LHCN-M2 (cell line): ENCODE measurements at places on chromosomes 12 and 14. TPM values are rescaled to one million over a fixed set of nuclear protein-coding genes. Genes with fewer than 3 reads are reported as not detected.

MYF5 gene
- 628 and 957 TPM in 2 replicates for total RNA-seq

- DNase-seq: no peak
These were observed 91.3 kb downstream of the PHETA1 start for GRCh38 chr12:111277570-111277969.

SLC39A5 gene
- total RNA-seq: not detected in 2 replicates

DNA sequence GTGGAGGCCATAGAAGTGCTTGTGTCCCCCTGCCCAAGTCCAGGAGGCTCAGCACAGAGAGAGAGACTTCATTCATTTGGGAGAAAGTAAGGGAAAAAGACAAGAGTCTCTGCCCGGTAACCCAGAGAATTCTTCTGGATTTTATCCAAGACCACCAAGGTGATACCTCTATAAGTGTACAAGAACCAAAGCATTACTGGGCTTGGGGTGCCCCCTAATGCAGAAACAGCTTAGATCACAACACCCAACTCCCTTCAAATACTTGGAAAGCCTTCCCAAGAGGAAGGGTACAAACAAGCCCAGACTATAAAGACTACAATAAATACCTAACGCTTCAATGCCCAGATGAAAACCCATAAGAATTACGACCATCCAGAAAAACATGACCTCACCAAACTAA, 119.7 kb upstream of the PDE3A start:
- DNase-seq: no peak

DNA sequence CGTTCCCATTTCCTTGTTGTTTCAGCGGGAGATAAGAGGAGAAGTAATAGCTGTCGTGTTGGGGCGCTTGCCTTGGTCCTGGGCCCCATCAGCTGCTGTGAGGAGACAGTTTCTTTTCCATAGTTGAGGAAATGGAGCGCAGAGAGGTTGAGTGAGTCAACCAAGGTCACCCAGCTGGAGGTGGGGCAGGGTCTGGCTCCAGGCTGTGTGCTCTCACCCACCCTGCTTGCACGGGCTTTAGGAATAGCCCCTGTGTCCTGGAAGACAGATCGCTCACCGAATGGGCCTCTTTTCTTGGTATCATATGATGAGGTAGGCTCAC, 165.7 kb upstream of the RTL1 start:
- DNase-seq: no peak

PTGDR gene
- not detected in 2 replicates for total RNA-seq

GRCh38 chr12:104536841-104537240, 80.1 kb downstream of the CHST11 start:
- DNase-seq: no peak

RNASE2 gene
- total RNA-seq: not detected in 2 replicates

DNA sequence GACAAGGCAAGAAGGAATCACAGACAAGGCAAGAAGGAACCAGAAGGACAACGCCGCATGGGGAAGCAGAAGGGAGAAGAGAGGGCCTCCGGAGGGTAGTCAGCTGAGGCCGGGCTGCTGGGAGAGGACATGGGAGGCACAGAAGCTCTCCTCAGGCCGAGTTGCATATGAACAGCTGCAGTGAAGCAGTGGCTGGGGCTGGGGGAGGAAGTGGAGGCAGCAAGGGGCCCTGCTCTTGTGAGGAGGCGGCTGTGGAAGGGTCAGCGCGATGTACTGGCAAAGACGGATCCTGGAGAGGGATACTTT, 22.0 kb upstream of the TMEM106C start:
- DNase-seq: no peak

DNA sequence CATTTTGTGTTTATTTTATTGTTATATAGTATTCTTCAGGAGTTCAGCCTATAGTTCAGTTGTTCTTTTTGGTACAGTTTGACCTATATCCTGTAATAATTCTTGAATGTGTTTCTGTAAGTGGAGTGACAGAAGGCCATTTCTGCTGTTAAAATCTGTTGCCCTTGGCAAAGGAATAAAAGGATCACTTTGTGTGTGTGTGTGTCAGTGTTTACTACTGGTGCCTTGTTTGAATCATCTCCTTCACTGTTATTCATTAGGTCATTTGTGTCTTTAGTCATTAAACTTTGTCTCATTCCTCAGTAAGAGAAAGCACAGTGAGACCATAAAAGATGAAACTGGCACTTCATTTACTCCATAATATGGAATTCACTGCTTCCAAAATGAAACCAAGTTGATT, 130.7 kb downstream of the TMTC2 start:
- no peak for DNase-seq

ADAMTS20 gene
- total RNA-seq: 0.17 and 0.32 TPM in 2 replicates

DNA sequence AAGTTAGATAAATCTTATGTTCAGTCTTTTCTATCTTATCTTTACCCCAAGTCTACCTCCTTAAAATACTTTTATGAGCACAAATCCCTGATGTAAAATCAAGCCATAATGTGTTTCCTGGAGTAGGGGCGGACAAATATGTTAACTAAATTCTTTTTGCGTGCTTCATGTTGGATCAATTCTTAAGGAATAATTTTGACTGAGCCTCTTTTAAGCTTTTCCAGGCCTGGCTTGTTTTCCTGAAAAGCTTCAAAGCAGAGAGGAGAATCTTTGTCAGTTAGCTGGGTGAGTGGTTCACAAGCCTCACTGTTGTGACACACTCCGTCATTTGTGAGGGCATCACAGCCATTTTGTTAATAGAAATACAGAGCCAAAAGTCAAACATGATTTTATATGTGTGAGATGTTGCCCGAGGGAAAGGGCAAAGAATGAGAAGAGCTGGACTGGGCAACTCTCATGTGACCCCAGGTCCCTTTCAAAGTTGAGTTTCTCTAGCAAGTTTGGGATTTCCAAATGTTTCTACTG, 468.9 kb downstream of the RGS6 start:
- no peak for DNase-seq

GRCh38 chr12:98744680-98745079, 99.6 kb downstream of the APAF1 start:
- no peak for DNase-seq

DNA sequence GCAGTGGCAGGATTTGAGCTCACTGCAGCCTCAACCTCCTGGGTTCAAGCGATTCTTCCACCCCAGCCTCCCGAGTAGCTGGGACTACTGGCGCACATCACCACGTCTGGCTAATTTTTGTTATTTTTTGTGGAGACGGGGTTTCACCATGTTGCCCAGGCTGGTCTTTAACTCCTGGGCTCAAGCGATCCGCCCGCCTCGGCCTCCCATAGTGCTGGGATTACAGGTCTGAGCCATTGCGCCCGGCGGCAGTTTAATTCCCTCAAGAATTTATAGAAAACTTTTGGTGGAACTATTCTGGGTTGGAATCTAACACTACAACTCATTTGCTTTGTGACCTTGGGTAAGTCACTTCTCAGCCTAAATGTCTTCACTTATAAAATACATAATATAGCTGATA, 1.8 kb upstream of the SP1 start:
- DNase-seq: no peak

- no peak for DNase-seq
These were observed 1.8 kb downstream of the OAS1 start for GRCh38 chr12:112908548-112908947.

APPL2 gene
- total RNA-seq: 36.9 and 41.6 TPM in 2 replicates

MMP17 gene
- 33.1 and 41.7 TPM in 2 replicates for total RNA-seq

LBHD2 gene
- total RNA-seq: not detected in 2 replicates

GRCh38 chr14:92446771-92447170, 66.8 kb upstream of the RIN3 start:
- DNase-seq: no peak

MARCHF9 gene
- 4.4 and 6.3 TPM in 2 replicates for total RNA-seq

DNA sequence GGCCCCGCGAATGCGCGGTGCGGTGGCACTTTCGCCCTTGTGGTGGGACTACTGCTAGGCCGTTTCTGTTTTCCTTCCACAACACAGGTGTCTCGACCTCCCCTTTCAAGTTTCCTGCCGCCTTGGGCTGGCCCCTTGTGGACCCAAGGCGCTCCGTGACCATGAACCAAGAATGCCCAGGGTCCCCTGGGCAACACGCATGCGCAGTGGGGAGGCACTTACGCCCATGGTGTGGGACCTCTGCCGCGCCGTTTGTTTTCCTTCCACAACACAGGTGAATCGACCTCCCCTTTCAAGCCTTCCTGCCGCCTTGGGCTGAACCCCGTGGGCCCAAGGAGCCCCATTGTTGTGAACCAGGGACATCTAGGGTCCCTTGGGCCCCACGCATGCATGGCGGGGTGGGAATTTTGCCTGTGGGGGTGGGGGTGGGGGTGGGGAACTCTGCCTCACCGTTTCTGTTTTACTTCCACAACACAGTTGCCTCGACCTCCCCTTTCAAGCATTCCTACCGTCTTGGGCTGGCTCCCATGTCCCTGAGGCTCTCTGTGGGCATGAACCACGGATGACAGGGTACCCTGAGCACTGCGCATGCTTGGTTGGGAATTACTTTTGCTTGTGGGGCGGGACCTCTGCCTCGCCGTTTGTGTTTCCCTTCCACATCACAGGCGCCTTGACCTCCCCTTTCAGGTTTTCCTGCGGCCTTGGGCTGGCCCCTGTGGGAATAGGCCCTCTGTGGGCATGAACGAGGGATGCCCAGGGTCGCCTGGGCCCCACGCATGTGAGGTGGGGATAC, 355.1 kb downstream of the ALG10 start:
- DNase-seq: no peak

KLRC1 gene
- not detected in 2 replicates for total RNA-seq

- DNase-seq: peak; percentile 52
These were observed 797 bp downstream of the UNG start for GRCh38 chr12:109098183-109098604.

CFAP251 gene
- 2.1 and 2.2 TPM in 2 replicates for total RNA-seq

DNA sequence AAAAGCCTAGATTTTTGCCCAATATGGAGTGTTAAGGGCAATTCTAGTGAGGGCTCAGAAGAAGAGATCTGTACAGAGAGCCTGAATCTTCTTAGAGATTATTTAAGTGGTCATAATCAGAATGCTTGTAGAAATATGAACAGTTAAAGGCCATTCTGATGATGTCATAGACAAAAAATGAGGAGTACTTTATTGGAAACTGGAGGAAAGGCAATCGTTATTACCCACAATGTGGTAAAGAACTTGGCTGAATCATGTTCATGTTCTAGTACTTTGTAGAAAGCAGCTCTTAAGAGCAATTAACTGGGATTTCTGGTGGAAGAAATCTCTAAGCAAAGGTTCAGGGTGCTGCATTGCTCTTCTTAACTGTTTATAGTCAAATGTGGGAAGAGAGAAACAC, 36.4 kb upstream of the SYT10 start:
- peak; percentile 85 for DNase-seq

DNA sequence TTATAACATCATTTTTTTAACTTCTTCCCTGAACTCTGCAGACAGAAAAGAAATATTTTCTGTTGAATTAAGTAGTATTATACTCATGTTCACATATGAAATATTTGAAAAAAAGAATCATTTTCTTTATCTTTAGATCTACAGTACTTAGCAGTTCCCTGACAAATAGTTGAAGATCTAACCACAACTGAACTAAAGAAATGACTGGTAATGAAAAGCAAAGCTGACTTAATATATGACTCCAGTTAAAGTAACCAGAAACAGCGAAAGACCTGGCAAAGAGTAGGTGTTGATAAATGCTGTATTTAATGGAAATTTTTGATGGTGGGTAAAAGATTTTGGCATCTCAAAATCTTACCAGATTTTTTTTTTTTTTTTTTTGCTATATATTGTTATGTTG, 207.1 kb upstream of the SLC16A7 start:
- no peak for DNase-seq

DNA sequence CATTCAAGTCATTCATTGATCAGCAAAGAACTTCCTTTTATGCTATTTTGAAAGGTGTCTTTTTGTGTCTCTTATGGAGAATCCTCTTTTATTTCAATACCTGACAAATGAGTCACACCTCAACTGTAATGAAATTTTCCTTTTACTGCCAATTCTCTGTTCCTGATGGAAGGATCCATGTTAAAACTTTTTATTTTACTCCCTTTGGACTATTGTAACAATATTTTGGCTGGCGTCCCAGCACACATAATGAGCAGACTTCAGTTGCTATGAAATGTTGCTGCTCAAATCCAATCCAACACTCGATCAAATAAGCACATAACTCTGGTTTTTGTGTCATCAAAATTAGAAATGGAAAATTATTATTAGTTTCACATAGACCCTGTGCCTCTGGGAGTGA, 21.9 kb upstream of the SLC15A5 start:
- peak; percentile 5 for DNase-seq

NTS gene
- not detected in 2 replicates for total RNA-seq

C12orf54 gene
- not detected in 2 replicates for total RNA-seq

GRCh38 chr12:64682572-64683277, 72.4 kb downstream of the RASSF3 start:
- no peak for DNase-seq

DNA sequence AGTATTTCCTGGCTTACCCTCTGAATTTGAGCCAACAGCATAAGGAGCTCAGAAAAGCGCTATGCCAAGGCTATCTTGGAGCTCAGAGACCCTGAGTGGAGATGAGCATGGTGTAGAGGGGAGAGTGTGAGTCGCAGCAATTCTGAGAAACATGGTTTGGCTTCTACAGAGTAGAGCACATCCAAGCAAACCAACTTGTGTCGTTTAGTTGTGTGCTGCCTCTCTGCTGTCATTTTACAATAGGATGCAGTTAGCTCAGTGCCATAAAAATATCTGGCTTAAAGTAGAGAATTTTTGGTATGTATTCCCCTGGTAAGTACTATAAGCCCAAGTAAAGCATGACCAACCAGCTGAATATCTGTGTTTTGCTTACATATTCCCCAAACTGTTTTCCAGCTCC, 249.2 kb downstream of the TRHDE start:
- DNase-seq: no peak
